ENCODE measurements at places on chromosomes 16 and 17. TPM values are rescaled to one million over a fixed set of nuclear protein-coding genes. Genes with fewer than 3 reads are reported as not detected.

GRCh38 chr16:53372992-53373871 lies 61.0 kb upstream of the RBL2 start:
- peaks cover 17% of the 10 kb centered on the region for H3K4me1 ChIP-seq
- H3K27ac ChIP-seq = no peak overlapping the region
- peaks cover 16% of the 10 kb centered on the region for H3K27me3 ChIP-seq
- H3K4me3 ChIP-seq = no peak overlapping the region
- H3K36me3 ChIP-seq = peaks cover 3% of the 10 kb centered on the region

DNA sequence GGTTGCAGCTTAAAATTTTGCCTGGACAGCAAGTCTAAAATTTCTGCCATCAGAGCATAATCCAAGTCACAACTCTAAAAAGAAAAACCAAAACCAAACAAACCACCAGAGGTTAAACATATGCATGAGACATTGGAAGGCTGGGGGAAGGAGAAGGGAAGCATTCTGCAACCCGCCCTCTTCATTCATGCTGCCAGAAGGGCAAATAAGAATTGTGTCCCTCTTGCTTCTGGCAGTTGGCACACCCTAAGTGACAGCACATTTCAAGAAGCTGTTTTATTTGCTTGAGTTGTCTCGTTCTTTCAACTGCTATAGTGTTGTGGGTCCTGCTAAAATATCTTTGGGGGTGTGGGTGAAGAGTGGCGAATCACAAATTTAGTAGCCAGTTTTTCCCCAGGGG lies 99.6 kb downstream of the SKAP1 start:
- H3K27me3 ChIP-seq = no peaks in the 10 kb centered on the region
- peaks cover 24% of the 10 kb centered on the region for H3K4me1 ChIP-seq
- no peak overlapping the region for H3K27ac ChIP-seq
- peaks cover 8% of the 10 kb centered on the region for H3K36me3 ChIP-seq

RNU2-1 gene
- 3,839 TPM for total RNA-seq

- H3K27me3 ChIP-seq = peaks cover 28% of the 10 kb centered on the region
- H3K27ac ChIP-seq = peak overlapping the region; percentile 59
- peak overlapping the region; percentile 71 for H3K4me3 ChIP-seq
- H3K4me1 ChIP-seq = peaks cover 6% of the 10 kb centered on the region
- H3K36me3 ChIP-seq = no peaks in the 10 kb centered on the region
These were observed 63.9 kb upstream of the DNAJA2 start for GRCh38 chr16:47037396-47037745.

KLHL10 gene
- total RNA-seq = not detected

GRCh38 chr17:14604591-14605266 lies 303.8 kb downstream of the HS3ST3B1 start:
- no peak overlapping the region for H3K27ac ChIP-seq
- H3K4me1 ChIP-seq = peaks cover 5% of the 10 kb centered on the region
- peaks cover 2% of the 10 kb centered on the region for H3K27me3 ChIP-seq
- H3K36me3 ChIP-seq = no peaks in the 10 kb centered on the region

DNA sequence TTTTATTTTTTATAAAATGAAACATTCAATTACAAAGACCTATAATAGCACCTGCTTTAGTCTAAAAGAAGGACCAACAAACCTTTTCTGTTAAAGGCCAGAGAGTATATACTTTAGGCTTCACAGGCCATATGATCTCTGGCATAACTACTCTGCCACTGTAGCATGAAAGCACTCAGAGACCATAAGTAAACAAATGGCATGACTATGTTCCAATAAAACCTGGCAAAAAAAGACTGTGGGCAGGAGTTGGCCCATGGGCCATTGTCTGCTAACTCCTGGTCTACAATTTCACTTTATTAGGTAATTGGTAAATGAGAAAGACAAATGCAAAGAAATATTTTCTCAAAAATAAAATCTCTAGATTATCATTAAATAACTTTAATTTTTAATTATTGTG lies 14.9 kb downstream of the CEP112 start:
- no peak overlapping the region for H3K27ac ChIP-seq
- H3K27me3 ChIP-seq = no peaks in the 10 kb centered on the region
- H3K4me1 ChIP-seq = no peaks in the 10 kb centered on the region
- no peak overlapping the region for H3K4me3 ChIP-seq

GRCh38 chr16:87918338-87918737 lies 18.0 kb downstream of the CA5A start:
- no peaks in the 10 kb centered on the region for H3K4me1 ChIP-seq
- no peak overlapping the region for H3K4me3 ChIP-seq
- H3K36me3 ChIP-seq = no peaks in the 10 kb centered on the region
- peaks cover 18% of the 10 kb centered on the region for H3K27me3 ChIP-seq

GRCh38 chr16:60929-61878 lies 7.6 kb downstream of the SNRNP25 start:
- no peaks in the 10 kb centered on the region for H3K4me1 ChIP-seq
- H3K36me3 ChIP-seq = peaks cover 2% of the 10 kb centered on the region
- no peak overlapping the region for H3K27ac ChIP-seq
- no peak overlapping the region for H3K4me3 ChIP-seq
- DNase-seq = no peak

KRTAP4-3 gene
- not detected for total RNA-seq

NGFR gene
- 0.07 TPM for total RNA-seq
